Aorta (tissue), 5 donors: ENCODE measurements at places on chromosomes 5 and 9. TPM values are rescaled to one million over a fixed set of nuclear protein-coding genes. Genes with fewer than 3 reads are reported as not detected.

GRCh38 chr5:103466495-103466894, 96.1 kb downstream of the NUDT12 start:
- no peak for DNase-seq

DNA sequence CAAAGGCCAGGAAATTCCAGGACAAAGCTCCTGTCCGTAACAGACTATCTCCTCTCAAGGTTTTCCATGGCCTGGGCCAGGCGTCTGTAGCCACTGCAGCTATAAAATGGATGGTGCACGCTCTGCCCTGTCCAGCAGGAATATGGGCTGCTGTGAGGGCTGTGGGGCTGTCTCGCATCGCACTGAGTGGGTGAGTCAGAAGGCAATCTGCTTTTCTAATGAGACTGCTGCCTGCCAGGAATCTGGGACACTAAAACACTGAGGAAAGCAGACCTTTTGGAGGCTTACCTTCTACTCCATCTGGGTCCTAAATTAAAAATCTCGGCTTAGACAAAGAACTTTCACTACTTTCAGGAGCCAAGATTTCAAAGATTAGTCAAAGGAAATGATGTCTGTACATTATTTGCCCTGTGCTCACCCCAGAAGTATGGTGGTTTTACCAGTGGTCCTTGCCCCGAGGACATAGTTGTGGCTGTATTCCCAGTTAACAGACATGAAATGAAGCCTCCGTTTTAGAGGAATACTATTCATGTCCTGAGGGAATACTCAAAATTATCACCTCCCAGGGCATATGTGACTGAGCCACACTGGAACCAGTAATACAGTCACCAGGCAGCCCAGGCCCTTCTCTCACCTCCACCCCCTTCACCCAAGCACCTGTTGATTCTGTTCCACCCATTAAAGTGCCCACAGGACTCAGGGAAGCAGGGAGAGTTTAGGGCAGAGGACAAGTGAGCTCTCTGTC, 56.4 kb downstream of the PFDN1 start:
- peak; percentile 63 for DNase-seq

GRCh38 chr5:146291421-146292074, 47.1 kb upstream of the POU4F3 start:
- no peak for DNase-seq

DNA sequence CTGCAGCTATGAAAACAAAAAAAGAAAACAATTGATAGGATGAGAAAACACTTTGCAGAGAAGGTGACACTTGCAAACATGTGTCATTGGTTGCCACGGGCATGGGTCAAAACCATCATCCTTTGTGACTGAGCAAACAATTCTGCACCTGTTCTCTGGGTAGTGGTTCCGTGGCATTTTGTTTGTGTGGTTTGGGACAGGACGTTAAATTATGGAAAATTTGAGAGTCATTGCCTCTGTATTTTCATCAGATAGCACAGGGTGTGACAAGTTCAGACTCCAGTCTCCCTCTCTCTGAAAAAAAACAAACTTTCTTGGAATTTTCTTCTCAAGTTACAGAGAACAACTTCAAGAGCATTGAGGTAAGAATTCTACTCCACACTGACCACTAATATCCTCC, 113.4 kb upstream of the HMHB1 start:
- DNase-seq: no peak

Gene PCDHB1
- total RNA-seq: not detected

- DNase-seq: no peak
Measured at GRCh38 chr9:134775081-134775951, 105.3 kb upstream of the FCN2 start.

Gene SAXO1
- total RNA-seq: 0.29 TPM

Gene PLPP7
- 6.6 TPM for total RNA-seq

Gene SHOC1
- total RNA-seq: 0.15 TPM

GRCh38 chr9:94108584-94108983, 24.3 kb downstream of the PTPDC1 start:
- DNase-seq: peak; percentile 60

Gene ACTBL2
- total RNA-seq: not detected

DNA sequence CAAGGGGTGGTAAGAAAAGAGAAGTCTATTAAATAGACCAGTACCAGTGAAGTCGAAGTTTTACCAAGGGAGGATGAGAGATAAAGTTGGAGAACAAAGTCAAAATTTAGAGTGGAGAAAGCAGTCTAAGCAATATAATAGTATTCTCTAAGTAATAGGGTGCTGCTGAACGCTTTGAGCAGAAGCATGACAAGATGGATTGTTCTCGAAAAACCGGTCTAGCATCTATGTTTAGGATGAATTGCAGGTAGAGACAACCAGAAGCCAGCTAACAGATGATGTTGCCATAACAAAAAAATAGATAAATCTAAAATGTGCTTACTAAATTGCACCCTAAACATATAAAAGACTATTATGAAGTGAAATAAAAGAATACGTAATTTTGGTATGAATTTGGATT, 237.0 kb downstream of the PRELID2 start:
- no peak for DNase-seq
